ENCODE measurements at places on chromosomes 2 and 18.

- H3K4me3 ChIP-seq: no peak overlapping the region
- H3K36me3 ChIP-seq: peaks cover 88% of the 10 kb centered on the region
- H3K27ac ChIP-seq: no peak overlapping the region
- no peaks in the 10 kb centered on the region for H3K4me1 ChIP-seq
- H3K27me3 ChIP-seq: no peaks in the 10 kb centered on the region
- DNase-seq: no peak
These were observed 102.9 kb downstream of the NBAS start for GRCh38 chr2:15458277-15458676.

DNA sequence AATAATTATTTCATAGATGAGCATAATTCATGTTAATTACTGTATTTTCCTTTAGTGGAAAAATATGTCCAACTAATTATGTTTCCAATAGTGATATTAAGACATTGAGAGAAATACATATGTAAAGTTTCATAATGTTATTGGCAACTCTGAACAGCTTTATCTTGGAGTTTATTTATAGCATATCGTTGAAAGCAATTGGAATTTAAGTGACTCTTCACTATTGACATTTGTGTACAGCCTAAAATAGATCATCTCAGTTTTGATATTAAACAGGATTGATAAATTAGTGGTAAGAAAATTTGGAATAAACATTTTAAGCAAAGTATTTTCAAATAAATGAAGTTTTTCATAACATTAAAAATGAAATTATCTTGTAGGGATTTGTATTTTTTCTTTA, 79.7 kb downstream of the EML4 start:
- DNase-seq: no peak
- peaks cover 17% of the 10 kb centered on the region for H3K36me3 ChIP-seq
- no peak overlapping the region for H3K27ac ChIP-seq
- H3K27me3 ChIP-seq: no peaks in the 10 kb centered on the region
- H3K4me1 ChIP-seq: no peaks in the 10 kb centered on the region
- H3K4me3 ChIP-seq: no peak overlapping the region

DNA sequence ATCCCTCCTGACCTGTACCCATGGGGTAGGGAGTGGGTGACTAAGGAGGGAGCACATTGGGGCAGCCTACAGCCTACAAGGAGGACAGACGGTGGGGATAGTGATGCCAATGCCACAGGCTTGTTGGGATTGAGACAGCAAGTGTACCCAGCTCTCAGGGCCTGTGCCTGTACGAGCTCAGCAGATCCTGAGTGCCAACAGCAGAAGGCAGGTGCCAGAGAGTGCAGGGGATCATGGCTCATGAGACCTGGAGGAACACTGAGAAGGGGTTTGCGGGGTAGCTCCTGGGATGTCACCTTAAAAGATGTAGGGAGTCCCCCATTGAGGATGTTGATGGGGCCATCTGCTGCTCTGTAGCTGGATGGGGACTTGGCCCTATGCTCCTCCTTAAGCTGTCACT, 10.3 kb upstream of the SNED1 start:
- H3K4me1 ChIP-seq: peaks cover 13% of the 10 kb centered on the region
- H3K4me3 ChIP-seq: no peak overlapping the region
- DNase-seq: no peak
- H3K27me3 ChIP-seq: peaks cover 33% of the 10 kb centered on the region
- no peak overlapping the region for H3K27ac ChIP-seq

- H3K4me3 ChIP-seq: no peak overlapping the region
- H3K4me1 ChIP-seq: no peaks in the 10 kb centered on the region
- H3K27me3 ChIP-seq: no peaks in the 10 kb centered on the region
- H3K36me3 ChIP-seq: peaks cover 65% of the 10 kb centered on the region
- no peak for DNase-seq
These were observed 104.1 kb upstream of the UBXN4 start for GRCh38 chr2:135637456-135638087.

GRCh38 chr2:114925296-114926255, 483.1 kb downstream of the DPP10 start:
- no peak for DNase-seq
- H3K27me3 ChIP-seq: no peaks in the 10 kb centered on the region
- H3K4me3 ChIP-seq: no peak overlapping the region
- H3K36me3 ChIP-seq: no peaks in the 10 kb centered on the region
- no peaks in the 10 kb centered on the region for H3K4me1 ChIP-seq

DNA sequence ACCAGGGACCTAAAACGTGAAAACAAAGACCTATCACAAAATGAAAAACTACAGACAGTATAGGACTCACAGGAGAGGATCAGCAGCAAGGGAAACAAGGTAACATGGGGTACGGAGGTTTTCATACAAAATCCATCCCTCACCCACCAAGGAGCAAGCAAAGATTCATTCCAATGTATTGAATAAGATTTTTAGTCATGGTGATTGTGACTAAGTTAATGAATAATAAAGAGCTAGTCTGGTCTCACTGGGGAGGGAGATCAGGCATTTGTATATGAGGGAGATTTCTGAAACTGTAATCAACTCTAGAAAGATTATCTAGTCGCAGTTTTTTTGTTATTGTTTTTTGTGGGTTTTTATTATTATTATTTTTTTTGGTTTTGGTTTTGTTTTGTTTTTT, 336.5 kb upstream of the MMADHC start:
- H3K27me3 ChIP-seq: no peaks in the 10 kb centered on the region
- H3K4me3 ChIP-seq: no peak overlapping the region
- no peaks in the 10 kb centered on the region for H3K4me1 ChIP-seq
- H3K36me3 ChIP-seq: no peaks in the 10 kb centered on the region

Measured in K562 (cell line).